Panc1 (cell line): ENCODE measurements at places on chromosomes 1 and 21. TPM values are rescaled to one million over a fixed set of nuclear protein-coding genes. Genes with fewer than 3 reads are reported as not detected.
A peak's percentile ranks its signal among the peaks of the same experiment; 100 is the strongest.

Gene SERBP1
- total RNA-seq = 230 TPM

- DNase-seq = no peak
Observed at GRCh38 chr1:31781756-31782371, 17.7 kb upstream of the ADGRB2 start.

- DNase-seq = no peak
Observed at GRCh38 chr1:16085522-16085921, 12.1 kb upstream of the FAM131C start.

DNA sequence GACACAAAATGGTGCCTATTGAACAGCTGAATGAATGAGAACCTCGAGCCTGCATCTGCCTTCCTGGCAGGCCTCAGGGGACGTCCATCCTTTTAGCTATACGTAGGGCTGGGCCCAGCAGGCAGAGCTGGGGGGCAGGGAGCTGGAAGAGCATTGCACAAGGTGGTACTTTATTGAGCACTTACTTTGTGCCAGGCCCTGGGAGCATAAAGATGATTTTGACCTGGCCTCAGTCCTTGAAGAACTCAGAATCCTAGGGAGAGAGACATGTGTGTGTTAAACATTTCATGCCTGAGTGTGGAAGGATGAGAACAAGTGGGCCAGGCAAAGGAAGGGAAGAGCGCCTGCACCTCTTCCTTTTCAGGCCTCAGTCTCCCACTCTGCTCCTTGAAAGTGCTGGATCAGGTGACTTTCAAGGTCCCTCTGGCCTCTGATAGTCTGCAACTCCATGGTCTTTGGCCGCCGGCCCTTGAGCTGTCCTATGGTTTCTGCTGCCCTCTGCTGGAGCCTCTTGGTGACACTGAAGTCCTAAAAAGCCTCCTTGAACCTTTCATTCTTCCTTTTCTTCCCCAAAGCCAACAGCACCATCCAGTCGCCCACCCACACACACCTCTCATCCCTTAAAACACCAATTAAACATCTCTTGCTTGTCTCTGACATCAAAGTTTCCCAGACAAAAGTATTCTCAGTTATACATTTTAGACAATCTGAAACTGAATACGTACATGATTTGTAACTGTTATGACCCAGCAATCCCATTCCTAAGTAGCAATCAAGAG, 3.5 kb upstream of the PEAR1 start:
- peak; percentile 69 for DNase-seq

GRCh38 chr1:15936025-15936424, 39.9 kb downstream of the ZBTB17 start:
- DNase-seq = no peak

- DNase-seq = no peak
Observed at GRCh38 chr1:212922016-212922415, 28.3 kb upstream of the VASH2 start.

GRCh38 chr1:93699049-93699384, 17.4 kb upstream of the BCAR3 start:
- no peak for DNase-seq

DNA sequence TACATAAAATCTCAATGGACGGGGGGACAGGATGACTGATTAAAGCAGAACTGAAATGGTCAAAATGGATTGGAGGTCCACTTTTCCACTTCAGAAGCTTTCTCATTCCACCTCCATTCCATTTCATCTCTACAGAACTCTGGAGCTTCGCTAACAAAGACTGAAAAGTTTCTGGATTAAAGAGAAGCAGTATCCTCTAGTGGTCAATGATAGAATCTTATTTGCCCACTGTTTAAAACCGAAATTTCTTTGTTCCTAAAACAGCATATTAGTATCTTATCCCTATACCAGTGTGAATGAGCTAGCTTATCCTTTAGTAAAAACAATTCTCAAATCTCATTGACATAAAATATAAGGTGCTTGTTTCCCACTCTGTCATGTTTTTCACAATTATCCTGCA, 890.6 kb downstream of the KCNT2 start:
- no peak for DNase-seq

Gene S100A2
- total RNA-seq = 6.2 TPM

- no peak for DNase-seq
Observed at GRCh38 chr21:38848187-38848609, 42.5 kb downstream of the ETS2 start.

GRCh38 chr1:91523482-91523881, 22.8 kb downstream of the CDC7 start:
- DNase-seq = no peak

Gene TP73
- 4.7 TPM for total RNA-seq

Gene GBP7
- not detected for total RNA-seq

DNA sequence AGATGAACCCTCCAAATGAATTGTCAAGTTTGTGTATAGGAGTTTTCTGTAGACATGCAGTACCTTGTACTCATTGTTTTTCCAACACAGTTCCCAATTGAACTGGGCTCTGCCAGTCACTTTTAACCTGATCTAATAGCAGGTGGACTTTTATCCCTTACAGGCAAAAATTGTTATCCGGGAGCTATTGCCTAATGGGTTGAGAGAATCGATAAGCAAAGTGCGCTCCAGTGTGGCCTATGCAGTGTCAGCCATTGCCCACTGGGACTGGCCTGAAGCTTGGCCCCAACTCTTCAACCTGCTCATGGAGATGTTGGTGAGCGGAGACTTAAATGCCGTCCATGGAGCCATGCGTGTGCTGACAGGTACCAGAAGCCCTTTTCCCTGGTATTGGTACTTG, 19.3 kb downstream of the IPO9 start:
- no peak for DNase-seq

Gene ATF3
- 13.3 TPM for total RNA-seq

GRCh38 chr1:3981746-3982505, 81.9 kb upstream of the C1orf174 start:
- DNase-seq = no peak

Gene ST6GALNAC3
- 0.03 TPM for total RNA-seq

Gene MCL1
- 126 TPM for total RNA-seq

DNA sequence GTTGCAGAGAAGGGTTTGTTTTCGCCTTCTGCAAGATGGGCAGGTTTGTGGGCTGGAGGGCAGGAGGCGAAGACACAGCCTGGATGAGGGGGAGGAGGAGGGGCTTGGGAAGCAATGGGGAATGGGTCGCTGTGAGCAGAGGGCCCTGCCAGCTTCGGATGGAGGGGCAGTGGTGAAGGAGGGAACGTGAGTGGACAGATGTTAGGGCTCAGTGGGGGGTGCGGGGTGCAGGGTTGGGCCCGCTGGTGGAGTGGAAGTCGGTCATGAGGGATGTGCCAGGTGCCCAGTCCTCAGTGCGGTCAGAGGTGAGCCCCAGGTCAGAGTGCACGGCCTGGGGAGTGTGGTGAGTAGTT, 55.5 kb upstream of the ABCG1 start:
- no peak for DNase-seq

Gene KCNJ9
- total RNA-seq = not detected

Gene TNNT2
- total RNA-seq = not detected

Gene LRRC38
- total RNA-seq = not detected

- no peak for DNase-seq
Observed at GRCh38 chr21:37088186-37088735, 15.2 kb downstream of the TTC3 start.

DNA sequence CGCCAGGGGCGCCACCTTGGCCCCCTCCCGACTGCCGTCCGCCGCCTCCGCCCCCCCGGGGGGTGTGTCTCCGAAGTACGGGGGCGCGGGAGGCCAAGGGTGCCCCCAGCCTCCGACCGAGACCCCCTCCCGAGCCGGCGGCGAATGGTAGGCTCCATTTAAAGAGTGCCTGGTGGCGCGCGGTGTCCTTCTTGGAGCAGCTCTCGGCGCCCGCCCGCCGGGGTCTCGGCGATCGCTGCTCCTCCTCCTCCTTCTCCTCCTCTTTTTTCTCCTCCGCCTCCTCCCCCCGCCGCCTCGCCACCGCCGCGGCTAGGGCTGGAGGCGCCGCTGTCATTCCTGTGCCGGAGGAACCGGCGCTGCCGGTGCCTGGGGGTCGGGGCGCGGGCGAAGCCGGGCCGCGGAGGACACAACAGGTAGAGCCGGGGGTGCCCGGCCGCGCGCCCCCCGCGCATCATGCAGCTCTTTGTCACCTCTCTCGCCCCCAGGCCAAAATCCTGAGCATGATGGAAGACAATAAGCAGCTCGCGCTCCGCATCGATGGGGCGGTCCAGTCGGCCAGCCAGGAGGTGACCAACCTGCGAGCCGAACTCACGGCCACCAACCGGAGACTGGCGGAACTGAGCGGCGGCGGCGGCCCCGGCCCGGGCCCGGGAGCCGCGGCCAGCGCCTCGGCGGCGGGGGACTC, at the start of gene KAZN:
Gene KAZN (plus strand): TSS at position 188 of the 685 bp plus-strand sequence.
- no peak for DNase-seq

DNA sequence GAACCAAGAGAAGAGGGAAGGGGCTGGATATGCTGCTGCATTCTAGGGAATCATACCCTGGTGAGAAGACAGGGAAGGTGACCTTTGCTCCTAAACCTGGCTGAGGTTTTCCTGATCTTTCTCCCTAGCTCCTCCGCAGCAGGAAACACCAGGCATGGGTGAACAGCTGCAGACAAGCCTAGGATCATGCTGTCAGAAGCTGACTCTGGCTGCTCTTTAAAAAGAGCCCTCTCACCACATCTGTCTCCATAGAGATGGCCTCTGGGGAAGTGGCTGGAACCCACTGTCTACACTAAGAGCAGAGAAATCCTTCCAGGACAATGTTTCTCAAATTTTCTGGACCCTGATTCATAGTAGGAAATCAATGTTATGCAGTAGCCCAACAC, 57.6 kb downstream of the CD34 start:
- DNase-seq = no peak

Gene FMO2
- total RNA-seq = 0.08 TPM

DNA sequence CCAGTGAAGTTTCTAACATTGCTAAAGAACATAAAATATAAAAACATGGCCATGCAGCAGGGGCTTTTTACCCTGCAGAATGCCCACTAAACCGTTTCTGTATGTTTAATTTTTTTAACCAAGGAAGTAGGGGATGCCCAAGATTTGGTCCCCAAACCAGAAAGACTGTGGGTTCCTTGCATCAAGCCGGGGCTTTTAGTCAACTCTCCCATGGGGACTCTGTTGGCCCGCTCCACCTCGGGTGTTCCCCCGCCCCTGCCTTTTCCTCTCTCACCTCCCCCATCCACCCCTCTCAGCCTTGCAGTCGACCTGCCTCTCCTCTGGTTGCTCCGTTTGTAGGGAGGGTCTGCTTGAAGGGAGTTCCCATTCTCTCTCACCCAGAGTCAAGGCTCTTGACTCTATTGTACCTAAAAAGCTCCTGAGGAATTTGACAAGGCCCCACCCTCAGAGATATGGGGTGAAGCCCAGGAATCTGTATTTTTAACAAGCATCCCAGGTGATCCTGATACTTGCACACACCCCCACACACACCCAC, 117.5 kb downstream of the TOMM20 start:
- DNase-seq = no peak

Gene CELA2A
- 0.72 TPM for total RNA-seq

DNA sequence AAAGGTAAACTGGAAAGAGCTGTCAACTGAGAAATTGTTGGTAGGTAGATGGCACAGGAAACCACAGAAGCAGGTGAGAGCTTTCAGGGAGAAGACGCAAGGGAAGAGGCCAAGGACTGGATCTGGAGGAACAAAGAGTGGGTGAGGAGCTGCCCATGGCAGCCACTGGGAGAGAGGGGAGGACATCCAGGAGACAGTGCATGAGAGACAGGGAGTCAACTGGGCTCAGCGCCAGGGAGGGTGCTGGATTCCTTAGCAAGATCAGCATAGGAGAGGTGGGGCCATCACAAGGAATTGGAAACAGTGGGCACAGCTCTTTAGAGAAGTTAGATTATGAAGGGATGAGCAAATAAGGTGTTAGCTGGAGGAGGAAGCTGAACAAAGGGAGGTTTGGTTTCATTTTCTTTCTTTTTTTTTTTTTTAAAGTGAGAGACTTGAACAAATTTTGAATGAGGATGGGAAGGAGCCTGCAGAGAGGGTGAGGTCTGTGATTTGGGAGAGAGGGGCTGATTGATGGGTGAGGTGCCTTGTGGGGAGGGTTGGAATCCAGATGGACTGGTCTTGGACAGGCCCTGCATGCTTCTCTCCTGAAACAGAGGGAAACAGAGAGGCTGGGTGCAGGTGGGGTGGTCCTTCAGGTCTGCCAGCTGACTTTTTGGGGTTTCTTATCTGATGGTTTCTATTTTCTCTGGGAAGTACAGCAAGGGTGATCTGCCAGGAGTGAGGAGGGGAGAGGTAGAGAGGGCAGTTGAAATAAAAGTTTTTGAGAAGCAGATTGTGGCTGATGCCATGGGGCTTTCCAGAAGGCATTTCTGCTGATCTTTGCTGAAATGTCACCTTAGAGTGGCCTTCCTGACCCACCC, 5.4 kb downstream of the CYP4B1 start:
- no peak for DNase-seq

GRCh38 chr1:66945316-66945715, 20.5 kb downstream of the MIER1 start:
- DNase-seq = no peak

- no peak for DNase-seq
Observed at GRCh38 chr1:163807331-163808049, 485.7 kb downstream of the NUF2 start.

DNA sequence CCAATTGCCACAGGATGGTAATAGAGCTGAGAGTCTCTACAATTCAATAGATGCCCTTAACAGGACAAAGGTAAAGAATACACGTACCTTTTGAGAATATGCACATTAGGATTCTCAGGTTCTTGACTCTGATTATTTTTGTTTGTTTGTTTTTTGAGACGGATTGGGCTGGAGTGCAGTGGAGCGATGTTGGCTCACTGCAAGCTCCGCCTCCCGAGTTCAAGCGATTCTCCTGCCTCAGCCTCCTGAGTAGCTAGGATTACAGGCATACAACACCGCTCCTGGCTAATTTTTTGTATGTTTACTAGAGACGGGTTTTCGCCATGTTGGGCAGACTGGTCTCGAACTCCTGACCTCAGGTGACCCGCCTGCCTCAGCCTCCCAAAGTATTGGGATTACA, 48.4 kb downstream of the TIAM1 start:
- DNase-seq = no peak

GRCh38 chr1:184480736-184481135, 93.9 kb downstream of the C1orf21 start:
- DNase-seq = no peak

DNA sequence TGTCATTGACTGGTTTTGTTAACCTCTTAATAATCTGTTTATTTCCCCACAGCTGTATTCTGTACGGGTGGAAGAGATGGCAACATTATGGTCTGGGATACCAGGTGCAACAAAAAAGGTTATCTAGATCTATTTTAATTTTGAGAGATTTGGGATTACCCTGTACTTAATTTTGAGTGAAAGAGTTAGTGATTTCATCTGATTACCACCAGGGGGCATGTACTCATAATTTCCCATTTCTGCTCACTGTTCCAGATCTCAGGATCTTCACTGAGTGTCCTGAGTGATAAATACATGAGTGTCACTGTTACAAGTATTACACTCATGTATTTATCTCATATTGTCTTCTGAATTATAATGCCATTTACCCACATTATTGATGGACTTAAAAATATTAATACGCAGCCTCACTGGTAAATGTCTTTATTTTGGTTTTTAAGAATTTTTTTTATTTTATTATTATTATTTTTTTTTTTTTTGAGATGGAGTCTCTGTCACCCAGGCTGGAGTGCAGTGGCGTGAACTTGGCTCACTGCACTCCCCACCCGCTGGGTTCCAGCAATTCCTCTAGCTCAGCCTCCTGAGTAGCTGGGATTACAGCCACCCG, 27.4 kb downstream of the DTL start:
- no peak for DNase-seq

Gene CLCA1
- 0.08 TPM for total RNA-seq

- DNase-seq = no peak
Observed at GRCh38 chr1:209838537-209838936, 10.8 kb downstream of the UTP25 start.

- no peak for DNase-seq
Observed at GRCh38 chr1:237093691-237094090, 51.7 kb downstream of the RYR2 start.
